Panc1 (cell line): ENCODE measurements at places on chromosomes 2 and 18. TPM values are rescaled to one million over a fixed set of nuclear protein-coding genes. Genes with fewer than 3 reads are reported as not detected.

GRCh38 chr2:24163186-24163585 is 11.7 kb upstream of the FAM228A start:
- H3K4me3 ChIP-seq: no peak overlapping the region
- no peaks in the 10 kb centered on the region for H3K27me3 ChIP-seq
- no peaks in the 10 kb centered on the region for H3K4me1 ChIP-seq
- DNase-seq: no peak

DNA sequence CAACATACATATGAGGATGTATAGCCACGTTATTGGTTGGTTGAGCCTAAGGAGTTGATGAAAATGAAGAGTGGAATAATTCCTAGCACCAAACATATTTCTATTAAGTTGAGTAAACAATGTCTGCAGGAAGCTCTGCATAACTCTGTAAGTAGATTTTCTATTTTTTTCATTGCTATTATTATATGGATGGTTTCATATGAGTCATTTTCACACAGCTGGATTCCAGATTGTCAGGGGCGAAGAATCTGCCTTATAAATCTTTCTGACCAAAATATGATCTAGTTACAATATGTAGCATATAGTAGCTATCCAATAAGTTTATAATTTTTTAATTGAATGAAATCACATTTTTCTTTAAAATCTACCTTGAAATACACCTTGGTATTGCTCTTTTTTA is 468.0 kb upstream of the PKDCC start:
- H3K27ac ChIP-seq: no peak overlapping the region
- H3K4me3 ChIP-seq: no peak overlapping the region
- H3K4me1 ChIP-seq: no peaks in the 10 kb centered on the region
- no peaks in the 10 kb centered on the region for H3K36me3 ChIP-seq
- DNase-seq: no peak
- H3K27me3 ChIP-seq: no peaks in the 10 kb centered on the region

GRCh38 chr2:162138310-162138709 is 13.7 kb downstream of the GCG start:
- H3K36me3 ChIP-seq: no peaks in the 10 kb centered on the region
- H3K27me3 ChIP-seq: no peaks in the 10 kb centered on the region
- no peak overlapping the region for H3K4me3 ChIP-seq
- H3K27ac ChIP-seq: no peak overlapping the region
- DNase-seq: no peak

FOXI3 gene
- not detected for total RNA-seq

GRCh38 chr2:147224070-147224469 is 620.8 kb upstream of the ACVR2A start:
- H3K27ac ChIP-seq: no peak overlapping the region
- H3K4me3 ChIP-seq: no peak overlapping the region
- H3K36me3 ChIP-seq: no peaks in the 10 kb centered on the region

UGT1A10 gene
- not detected for total RNA-seq

GRCh38 chr2:120547662-120548061 is 188.0 kb upstream of the GLI2 start:
- no peak overlapping the region for H3K27ac ChIP-seq
- no peaks in the 10 kb centered on the region for H3K27me3 ChIP-seq
- no peaks in the 10 kb centered on the region for H3K4me1 ChIP-seq
- DNase-seq: no peak
- no peak overlapping the region for H3K4me3 ChIP-seq

GRCh38 chr2:60376252-60376651 is 177.2 kb downstream of the BCL11A start:
- DNase-seq: no peak
- H3K36me3 ChIP-seq: no peaks in the 10 kb centered on the region
- no peak overlapping the region for H3K4me3 ChIP-seq
- no peak overlapping the region for H3K27ac ChIP-seq

APCDD1 gene
- 0.36 TPM for total RNA-seq

GRCh38 chr2:61726456-61727209 is 127.2 kb downstream of the FAM161A start:
- no peak overlapping the region for H3K27ac ChIP-seq
- H3K4me3 ChIP-seq: no peak overlapping the region
- H3K27me3 ChIP-seq: no peaks in the 10 kb centered on the region; the same call in 1 of the 2 replicates
- no peaks in the 10 kb centered on the region for H3K4me1 ChIP-seq
- DNase-seq: no peak

SLC11A1 gene
- total RNA-seq: 0.31 TPM

DNA sequence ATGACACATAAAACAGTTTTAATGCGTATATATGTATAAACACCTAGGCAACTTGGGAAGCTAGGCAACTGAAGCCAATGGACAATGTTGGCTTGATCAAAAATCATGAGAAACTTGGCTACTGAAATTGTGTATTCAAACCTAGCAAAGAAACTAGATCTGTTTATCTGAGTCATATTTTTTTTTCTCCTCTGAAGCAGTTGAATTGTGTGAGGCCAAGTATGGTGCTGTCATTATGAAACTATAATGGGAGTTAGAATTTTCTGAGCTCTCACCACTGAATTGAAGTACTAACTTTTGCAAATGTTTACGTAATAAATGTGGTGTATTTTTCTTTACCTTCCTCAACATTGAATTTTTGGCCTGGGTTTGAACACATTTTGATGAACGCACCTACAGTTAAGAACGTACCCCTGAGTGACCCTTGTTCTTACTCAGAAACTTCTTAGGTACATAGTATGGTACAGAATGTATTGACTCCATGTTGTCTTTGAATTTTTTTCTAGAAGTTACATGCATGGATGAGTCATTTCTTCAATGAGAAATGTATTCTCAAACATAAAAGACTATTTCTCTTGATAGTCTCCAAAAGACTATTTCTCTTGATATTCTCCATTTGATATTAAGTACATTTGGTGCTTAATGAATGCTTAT is 23.8 kb downstream of the CD28 start:
- no peak overlapping the region for H3K4me3 ChIP-seq
- no peaks in the 10 kb centered on the region for H3K27me3 ChIP-seq
- DNase-seq: no peak
- no peak overlapping the region for H3K27ac ChIP-seq

TOGARAM2 gene
- 0.44 TPM for total RNA-seq

REG1B gene
- 2.0 TPM for total RNA-seq

- no peak overlapping the region for H3K4me3 ChIP-seq
- DNase-seq: peak; percentile 33
- no peak overlapping the region for H3K27ac ChIP-seq
- H3K4me1 ChIP-seq: no peaks in the 10 kb centered on the region
- no peaks in the 10 kb centered on the region for H3K36me3 ChIP-seq
These were observed 46.2 kb upstream of the MGAT5 start for GRCh38 chr2:134207589-134208209.

- H3K4me1 ChIP-seq: peaks cover 13% of the 10 kb centered on the region; the same call in 1 of the 2 replicates
- H3K36me3 ChIP-seq: peaks cover 15% of the 10 kb centered on the region
- H3K27me3 ChIP-seq: no peaks in the 10 kb centered on the region
These were observed 1.8 kb upstream of the SF3B6 start for GRCh38 chr2:24077879-24078278.

DNA sequence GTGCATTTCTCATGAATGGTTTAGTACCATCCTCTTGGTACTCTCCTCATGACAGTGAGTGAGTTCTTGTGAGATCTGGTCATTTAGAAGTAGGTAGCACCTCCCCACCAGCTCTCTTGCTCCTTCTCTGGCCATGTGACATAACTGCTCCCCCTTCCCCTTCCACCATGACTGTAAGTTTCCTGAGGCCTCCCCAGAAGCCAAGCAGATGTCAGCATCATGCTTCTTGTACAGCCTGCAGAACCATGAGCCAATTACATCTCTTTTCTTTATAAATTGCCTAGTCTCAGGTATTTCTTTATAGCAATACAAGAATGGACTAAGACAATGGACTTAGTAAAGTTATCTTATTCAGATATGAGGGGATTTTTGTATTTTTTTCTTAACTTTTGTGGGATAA is 43.0 kb downstream of the FTCDNL1 start:
- no peaks in the 10 kb centered on the region for H3K27me3 ChIP-seq
- H3K4me3 ChIP-seq: no peak overlapping the region
- H3K27ac ChIP-seq: no peak overlapping the region
- no peaks in the 10 kb centered on the region for H3K36me3 ChIP-seq

DNA sequence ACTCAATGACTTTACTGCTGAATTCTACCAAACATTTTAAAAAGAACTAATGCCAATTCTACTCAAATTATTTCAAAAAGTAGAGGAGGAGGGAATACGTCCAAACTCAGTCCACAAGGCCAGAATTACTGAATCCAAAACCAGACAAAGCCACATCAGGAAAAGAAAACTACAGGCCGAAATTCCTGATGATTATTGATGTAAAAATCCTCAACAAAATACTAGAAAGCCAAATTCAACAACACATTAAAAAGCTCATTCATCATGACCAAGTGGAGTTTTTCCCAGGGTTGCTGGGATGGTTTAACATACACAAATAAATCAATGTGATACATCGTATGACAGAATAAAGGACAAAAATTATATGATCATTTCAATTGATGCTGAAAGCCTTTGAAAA is 103.9 kb upstream of the UBE2E3 start:
- H3K36me3 ChIP-seq: no peaks in the 10 kb centered on the region
- no peak overlapping the region for H3K27ac ChIP-seq
- H3K4me3 ChIP-seq: no peak overlapping the region
- no peaks in the 10 kb centered on the region for H3K4me1 ChIP-seq

GRCh38 chr18:332007-332406 is 64.2 kb upstream of the THOC1 start:
- H3K27me3 ChIP-seq: no peaks in the 10 kb centered on the region
- H3K4me3 ChIP-seq: no peak overlapping the region
- H3K27ac ChIP-seq: no peak overlapping the region

- DNase-seq: no peak
- H3K4me3 ChIP-seq: no peak overlapping the region
- H3K27me3 ChIP-seq: no peaks in the 10 kb centered on the region
- H3K27ac ChIP-seq: no peak overlapping the region
These were observed 40.6 kb upstream of the CCNYL1 start for GRCh38 chr2:207670887-207671286.

DNA sequence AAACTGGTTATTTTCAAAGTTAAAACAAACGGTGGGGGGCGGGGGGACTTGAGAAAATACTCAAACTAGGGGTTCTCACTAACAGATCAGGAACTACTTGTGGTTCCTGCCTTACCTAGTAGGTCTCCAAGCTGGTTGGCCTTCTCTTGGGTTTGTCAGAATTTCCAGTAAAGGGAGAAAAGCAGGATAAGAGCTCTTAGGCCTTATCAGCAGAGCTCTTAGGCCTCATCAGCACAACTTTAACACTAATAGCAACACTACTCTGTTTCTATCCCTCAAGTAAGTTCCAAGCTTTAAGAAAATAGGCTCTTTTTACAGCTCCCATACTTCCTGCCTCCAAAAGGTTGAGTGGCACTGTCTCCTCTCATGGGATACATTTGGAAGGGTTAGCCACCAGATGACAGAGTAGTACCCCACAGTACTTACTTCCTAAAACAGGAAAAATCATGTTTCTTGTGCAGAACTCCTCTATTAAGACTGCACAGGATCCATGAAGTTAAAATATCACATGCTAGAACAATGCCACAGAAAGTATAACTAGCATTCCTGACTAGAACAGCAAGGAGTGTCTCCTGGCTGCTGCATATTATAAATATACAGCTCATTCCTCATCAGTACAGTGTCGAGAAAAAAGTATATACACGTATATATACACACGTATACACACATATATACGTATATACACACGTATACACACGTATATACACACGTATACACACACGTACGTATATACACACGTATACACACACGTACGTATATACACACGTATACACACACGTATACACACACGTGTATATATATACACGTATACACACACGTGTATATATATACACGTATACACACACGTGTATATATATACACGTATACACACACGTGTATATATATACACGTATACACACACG is 6.1 kb downstream of the FBXO11 start:
- peaks cover 17% of the 10 kb centered on the region for H3K4me1 ChIP-seq
- peaks cover 5% of the 10 kb centered on the region for H3K36me3 ChIP-seq
- H3K4me3 ChIP-seq: no peak overlapping the region
- no peak overlapping the region for H3K27ac ChIP-seq

- H3K4me1 ChIP-seq: no peaks in the 10 kb centered on the region
- no peaks in the 10 kb centered on the region for H3K36me3 ChIP-seq
- H3K27me3 ChIP-seq: no peaks in the 10 kb centered on the region
- no peak overlapping the region for H3K4me3 ChIP-seq
- no peak for DNase-seq
These were observed 439.5 kb upstream of the ETAA1 start for GRCh38 chr2:66957677-66958076.

HEATR5B gene
- 13.6 TPM for total RNA-seq

MAPK4 gene
- not detected for total RNA-seq

DNA sequence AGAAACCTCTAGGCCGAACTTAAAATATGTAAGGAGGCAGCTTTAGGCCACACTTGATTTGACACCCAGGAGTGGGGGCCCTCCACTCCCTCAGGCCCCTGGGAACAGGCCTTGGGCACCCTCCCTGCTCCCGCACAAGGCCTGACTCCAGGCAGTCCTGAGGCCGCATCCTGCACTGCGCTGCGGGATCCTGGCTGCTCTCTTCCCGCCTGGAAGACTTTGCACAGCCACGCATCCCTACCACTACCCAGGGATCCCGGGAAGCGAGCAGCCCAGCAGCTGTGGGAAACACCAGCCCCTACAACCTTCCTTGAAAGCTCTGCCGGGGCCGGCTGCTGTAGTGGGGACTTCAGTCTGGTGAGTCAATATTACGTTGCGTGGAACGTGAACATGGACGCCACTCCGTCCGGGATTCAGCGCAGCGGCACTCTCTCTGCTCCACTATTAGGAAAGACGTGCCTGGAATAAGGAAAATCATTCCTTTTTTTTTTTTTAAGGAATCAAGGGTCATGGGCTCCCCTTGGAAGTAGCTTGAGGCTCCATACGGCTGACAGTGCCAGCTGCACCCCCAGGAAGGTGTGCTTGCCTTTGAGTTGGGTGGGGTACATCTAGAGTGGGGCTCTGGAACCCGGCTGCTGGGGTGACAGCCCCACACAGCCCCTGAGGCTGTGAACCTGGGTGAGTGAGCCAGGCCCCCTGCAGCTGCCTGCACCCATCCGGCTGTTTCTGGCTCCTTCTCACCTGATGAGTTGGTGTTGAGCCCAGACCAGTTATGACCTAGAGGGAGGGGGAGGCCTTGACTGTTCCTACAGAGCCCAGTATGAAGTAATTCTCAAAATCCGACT is 119.2 kb upstream of the TMEM18 start:
- no peak for DNase-seq
- no peak overlapping the region for H3K27ac ChIP-seq
- H3K4me1 ChIP-seq: no peaks in the 10 kb centered on the region
- no peaks in the 10 kb centered on the region for H3K36me3 ChIP-seq
- H3K27me3 ChIP-seq: no peaks in the 10 kb centered on the region

ITGA4 gene
- 0.36 TPM for total RNA-seq

- H3K4me1 ChIP-seq: no peaks in the 10 kb centered on the region
- H3K4me3 ChIP-seq: no peak overlapping the region
- no peaks in the 10 kb centered on the region for H3K27me3 ChIP-seq
- no peaks in the 10 kb centered on the region for H3K36me3 ChIP-seq
- DNase-seq: no peak
- H3K27ac ChIP-seq: no peak overlapping the region
These were observed 78.0 kb downstream of the MYO3B start for GRCh38 chr2:170255971-170256370.

GRCh38 chr18:59547581-59548182 is 149.5 kb downstream of the CCBE1 start:
- H3K36me3 ChIP-seq: no peaks in the 10 kb centered on the region
- no peaks in the 10 kb centered on the region for H3K4me1 ChIP-seq
- no peak overlapping the region for H3K27ac ChIP-seq
- H3K4me3 ChIP-seq: no peak overlapping the region
